ENCODE measurements at places on chromosomes 1 and 21.

DNA sequence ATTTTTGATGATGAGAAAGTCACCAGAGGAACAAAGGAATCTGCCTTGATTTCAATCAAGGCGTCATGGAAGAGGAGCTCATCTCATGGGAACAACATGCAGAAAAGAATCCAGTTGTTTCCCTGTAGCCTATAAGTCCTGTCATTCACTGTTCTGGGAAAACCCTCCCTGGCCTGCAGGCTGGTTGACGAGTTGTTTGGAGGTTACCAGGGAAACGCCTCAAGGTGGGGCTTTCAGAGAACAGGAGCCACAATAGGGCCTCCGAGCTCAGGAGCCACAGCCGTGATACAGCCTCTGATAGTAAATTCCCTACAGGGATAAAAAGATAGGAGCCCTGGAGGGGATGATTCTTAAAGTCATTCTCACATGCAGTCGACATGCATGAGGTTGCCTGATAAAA, 135.2 kb downstream of the PSMG1 start:
- DNase-seq, result no peak

GRCh38 chr1:43493661-43494450, 36.8 kb upstream of the PTPRF start:
- DNase-seq, result no peak

DNA sequence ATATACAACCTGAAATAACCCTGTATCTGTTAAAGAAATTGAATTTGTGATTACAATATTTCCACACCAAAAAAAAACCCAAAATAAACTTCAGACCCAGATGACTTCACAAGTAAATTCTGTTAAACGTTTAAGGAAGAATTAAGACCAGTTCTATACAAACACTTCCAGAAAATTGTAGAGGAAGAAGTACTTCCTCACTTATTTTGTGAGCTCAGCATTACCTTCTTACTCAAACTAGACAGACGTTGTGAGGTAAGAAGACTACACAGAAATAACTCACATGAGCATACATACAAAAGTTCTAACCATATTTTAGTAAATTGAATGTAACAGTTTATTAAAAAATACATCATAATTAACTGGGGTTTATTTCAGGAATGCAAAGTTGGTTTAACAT, 18.8 kb downstream of the RALGPS2 start:
- DNase-seq, result no peak

DNA sequence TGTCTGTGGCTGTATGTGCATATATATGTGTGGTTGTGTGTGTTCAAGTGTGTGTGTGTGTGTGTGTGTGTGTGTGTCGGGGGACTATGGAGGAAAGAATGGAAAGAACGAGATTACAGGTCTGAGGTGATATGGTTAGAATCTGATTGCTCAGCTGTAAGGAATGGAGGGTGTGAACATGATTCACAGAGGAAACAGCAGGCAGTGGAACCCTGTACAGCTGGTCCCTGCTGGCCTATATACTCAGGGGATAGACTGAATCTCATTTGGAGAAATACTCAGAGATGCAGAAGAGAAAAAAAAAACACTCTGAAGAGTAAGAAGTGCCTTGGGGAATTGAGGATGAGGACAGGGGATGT, 180.1 kb upstream of the ESRRG start:
- DNase-seq, result no peak

- DNase-seq, result no peak
These were observed 31.0 kb downstream of the MATN1 start for GRCh38 chr1:30692201-30692947.

Data from T-cell (primary cell).